ENCODE measurements at places on chromosomes 1 and 21.

DNA sequence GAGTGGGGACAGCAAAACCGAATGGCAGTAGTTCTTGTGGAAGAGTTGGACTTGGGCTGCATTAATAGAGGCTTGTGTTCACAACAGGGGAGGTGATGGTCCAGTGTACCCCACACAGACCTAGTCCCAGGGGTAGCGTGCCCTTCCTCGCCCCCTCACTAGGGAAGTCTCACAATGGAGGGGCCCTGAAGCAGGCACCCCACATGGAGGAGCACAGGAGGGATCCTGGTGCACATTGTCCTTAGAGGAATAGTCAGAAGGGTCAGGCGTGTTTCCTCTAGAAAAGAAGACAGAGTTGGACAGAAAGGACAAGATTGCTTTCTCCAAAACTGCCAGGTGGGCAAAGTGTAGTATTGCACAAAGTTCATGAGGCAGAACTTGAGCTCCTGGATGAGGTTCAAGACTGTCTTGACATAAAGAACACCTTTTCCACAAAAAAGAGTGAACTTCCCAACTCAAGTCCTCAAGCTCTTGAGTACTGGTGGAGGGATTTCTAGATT lies 23.3 kb downstream of the ETNK2 start:
- no peak for DNase-seq

GRCh38 chr21:43024439-43025136 lies 50.2 kb downstream of the PKNOX1 start:
- no peak for DNase-seq

- no peak for DNase-seq
These were observed 72.6 kb downstream of the TENT5C start for GRCh38 chr1:117678246-117678977.

- DNase-seq: peak; percentile 23
These were observed 49.5 kb downstream of the CHD1L start for GRCh38 chr1:147292012-147292411.

DNA sequence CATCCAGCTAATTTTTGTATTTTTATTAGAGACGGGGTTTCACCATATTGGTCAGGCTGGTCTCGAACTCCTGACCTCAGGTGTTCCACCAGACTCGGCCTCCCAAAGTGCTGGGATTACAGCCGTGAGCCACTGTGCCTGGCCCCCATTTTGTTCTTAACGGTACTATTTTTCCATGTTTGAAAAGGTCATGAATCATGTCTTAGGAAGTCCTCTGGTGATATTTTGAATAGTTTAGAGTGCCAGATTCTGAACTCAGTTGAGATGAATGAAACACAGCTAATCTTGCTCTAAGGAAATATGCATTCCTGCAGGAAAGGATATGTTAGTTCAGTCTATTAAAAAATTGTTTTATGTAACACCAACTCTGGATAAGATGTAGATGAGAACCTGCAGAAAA lies 62.6 kb upstream of the ATP2B4 start:
- DNase-seq: no peak

DNA sequence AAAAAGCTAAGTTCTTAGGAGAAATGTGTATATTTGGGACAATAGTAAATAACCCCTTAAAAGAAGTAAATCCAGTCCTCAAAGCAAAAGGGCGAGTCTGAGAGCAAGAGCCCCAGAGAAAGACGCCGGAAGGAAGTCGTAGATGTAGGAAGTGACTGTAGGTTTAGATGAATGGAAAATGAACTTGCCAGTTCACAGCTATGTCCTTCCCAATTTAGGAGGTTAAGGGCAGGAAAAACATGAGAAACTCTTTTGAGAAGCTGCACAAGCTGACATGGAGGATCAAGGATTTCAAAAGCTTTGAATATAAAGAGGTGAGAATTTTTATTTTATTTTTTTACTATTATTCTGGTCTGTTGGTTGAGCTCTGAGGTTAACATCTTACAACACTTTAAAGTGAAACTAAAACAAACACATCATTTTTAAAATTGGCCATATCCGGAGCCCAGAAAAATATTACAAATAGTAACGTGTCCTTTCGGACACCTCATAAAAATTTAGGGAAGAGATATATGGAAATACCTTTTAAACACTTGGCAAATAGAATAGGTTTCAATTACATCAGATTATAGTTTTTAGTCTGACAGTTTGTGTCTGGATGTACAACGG lies 1178.6 kb downstream of the MRPL39 start:
- no peak for DNase-seq
